ENCODE measurements at places on chromosomes 16 and 17. TPM values are rescaled to one million over a fixed set of nuclear protein-coding genes. Genes with fewer than 3 reads are reported as not detected.

DNA sequence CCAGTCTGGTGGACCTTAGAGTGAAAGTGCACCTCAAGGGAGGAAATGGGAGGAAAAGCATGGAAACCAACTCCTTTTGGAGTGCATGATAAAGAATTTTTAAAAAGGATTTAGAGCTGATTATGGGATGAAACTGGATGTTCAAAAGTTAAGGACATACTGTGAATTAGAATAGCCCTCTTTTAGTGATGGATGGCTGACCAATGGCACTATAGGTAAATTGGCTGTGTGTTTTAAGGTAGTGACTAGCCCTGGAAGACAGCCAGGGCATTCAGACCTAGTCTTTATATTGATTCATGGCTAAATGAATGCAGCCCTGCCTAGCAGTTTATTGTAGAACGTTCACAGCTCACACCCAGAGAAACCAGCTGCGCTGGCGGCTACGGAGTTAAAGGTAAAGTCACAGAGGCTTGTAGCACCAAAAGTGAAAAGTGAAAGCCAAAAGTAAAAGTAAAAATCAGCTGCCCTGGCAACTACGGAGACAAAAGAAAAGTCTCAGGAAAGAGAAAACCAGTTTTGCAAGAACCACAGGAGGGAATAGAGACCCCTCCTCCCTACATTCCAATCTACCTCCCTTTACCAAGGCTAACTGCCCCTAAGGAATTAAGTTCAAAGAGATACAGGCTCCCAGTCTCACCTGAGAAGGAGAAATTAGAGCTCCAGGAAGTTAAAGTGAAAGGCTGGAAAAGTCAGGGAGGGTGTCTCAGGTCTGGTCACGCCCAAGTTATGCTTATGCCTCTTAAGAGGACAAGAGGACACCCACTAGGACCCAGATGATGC lies 21.8 kb downstream of the ACSM1 start:
- no peak for DNase-seq

DNA sequence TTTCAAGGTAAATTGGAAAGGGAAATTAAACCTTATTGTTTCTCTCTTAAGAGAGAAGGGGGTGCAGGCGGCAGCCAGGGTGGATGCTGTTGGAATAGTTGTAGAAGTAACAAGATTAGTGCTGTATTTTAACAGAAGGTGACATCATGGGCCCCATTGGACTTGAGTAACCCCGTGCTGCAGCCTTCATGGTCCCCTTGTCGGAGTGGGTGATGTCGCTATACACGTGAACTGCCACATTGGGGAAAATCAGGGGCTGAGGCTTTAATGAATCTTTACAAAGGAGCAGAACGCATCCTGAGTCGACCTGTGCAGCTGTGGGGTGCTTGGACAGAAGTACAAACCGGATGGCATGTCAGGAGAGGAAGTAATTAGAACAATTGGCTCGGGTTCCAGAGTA lies 3.2 kb downstream of the SNX11 start:
- no peak for DNase-seq

DNA sequence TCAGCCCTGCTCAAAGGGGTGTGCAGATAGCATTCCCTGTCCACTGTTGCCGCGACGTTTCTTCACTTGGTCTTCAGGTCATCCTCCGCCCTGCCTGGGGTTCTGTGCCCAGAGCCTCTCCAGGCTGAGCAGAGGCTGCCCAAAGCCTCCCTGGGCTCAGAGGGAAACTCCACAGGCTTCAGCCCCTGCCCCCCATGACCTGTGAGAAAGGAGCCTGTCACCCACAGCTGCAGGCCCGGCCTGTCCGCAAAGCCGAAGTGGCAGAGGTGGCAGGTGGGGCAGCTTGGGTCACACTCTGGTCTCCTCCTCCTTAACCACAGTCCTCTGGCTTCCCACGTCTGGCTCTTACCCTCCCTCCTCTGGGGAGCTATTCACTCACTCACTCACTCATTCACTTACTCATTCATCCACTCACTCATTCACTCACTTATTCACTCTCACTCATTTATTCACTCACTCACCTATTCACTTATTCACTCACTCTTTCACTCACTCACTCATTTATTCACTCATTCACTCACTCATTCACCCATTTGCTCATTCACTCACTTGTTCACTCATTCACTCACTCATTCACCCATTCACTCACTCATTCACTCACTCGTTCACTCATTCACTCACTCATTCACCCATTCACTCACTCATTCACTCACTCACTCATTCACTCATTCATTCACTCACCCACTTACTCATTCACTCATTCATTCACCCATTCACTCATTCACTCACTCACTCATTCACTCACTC lies 7.1 kb upstream of the CPSF4L start:
- no peak for DNase-seq

GRCh38 chr17:48604770-48605329 lies at the start of gene HOXB6:
TSS of gene HOXB6 (minus strand) at chr17:48604986. CDS start at chr17:48598150, 6,836 bp downstream.
- no peak for DNase-seq

GRCh38 chr17:50833510-50834428 lies 1.6 kb upstream of the WFIKKN2 start:
- no peak for DNase-seq

- no peak for DNase-seq
Observed at GRCh38 chr16:490768-491167, 36.7 kb upstream of the CAPN15 start.

DNA sequence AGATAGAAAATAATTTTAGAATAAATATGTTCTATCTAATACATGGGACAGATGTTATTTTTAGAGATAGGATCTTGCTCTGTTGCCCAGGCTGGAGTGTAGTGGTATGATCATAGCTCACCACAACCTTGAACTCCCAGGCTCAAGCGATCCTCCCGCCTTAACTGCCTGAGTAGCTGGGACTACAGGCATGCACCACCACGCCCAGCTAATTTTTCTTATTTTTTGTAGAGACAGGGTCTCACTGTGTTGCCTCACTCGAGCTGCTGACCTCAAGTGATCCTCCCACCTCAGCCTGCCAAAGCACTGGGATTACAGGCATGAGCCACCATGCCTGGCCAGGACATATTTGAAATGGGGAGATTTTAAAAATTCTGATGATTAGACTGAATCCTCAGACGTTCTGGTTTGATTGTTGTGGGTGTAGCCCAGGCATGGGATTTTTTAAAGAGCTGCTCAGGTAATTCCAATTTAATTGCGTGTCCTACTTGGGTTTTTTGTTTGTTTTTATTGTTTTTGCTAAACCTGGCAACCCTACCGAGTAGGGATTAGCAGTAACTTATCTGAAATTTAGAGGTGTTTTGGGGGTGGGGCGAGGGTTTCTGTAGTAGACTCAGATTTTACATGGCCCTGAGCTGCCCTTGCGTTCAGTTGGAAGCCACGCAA lies 142.9 kb downstream of the RAB11FIP4 start:
- no peak for DNase-seq

DNA sequence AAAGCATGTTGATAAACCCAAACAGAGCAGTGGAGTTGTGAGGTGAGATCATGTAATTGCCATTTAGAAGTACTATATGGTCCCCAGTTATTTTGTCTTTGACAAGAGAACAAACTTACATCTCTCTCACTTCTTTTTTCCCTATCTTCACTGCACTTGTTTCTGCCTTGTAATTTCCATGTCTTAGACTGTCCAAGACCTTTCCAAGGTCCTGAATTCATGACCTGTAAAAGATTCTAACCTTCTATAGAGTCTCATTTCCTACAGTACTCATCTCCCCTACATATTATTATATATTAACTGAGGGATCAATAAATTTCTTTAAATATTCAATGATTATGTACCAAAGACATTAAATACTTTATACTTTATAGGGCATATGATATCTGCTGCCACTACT lies 295.3 kb upstream of the KIF2B start:
- no peak for DNase-seq

DNA sequence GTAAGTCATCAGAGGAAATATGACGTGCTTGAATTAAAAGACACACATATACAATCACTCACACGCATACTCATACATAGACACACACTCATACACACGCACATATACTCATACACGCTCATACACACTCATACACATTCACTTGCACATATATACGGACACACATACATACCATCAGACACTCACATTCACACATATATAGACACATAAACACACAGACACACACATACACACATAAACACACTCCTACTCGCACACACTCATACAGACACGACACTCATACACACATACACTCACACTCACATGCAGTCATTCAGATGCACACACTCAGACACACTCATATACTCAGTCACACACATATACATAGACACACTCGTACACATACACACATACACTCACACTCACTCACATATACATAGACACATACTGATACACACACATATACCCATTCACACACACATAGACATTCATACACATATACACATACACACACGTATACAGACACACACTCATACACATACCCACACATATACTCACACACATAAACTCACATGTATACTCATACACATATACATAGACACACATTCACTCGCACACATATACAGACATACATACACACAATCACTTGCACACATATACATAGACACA lies 24.9 kb upstream of the NUDT16L1 start:
- no peak for DNase-seq

DNA sequence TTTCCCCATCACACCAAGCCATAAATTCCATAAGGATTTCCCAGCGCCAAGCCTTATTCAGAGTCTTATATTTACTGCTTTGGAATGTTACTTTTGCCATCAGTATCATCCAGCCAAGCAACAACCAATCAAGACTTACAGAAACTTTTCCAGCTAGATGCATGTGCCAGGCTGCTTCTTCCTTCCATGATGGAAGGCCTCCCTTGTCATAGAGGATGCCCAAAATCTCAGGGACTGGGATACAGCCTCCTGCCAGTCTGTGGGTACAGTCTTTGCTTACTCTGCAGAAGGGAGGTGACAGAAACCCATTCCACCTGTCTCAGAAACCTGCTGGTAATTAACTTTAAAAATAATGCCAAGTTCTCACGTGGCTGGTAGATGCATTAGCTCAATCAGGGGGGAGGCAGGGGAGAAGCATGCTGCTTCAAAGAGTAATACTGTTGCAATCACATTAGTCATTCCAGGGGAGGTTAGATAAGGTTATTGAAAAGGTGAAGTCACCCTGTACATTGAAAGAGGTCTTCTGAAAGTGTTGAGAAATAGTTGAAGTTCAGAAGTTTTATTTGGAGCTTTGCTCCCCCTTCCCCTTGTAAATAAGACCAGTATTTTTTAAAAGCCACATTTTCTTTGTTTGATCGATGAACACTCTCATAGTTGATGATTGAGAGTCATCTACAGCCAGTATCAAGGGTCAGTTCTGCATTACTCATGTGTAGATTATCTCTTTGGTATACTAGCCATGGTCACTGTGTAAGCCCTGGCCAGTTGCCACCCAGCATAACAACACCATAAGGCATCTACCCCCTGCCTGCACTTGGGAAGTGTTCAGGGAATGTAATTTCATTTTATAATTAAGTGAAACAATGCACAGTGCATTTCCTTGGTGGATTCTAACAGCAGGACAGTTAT lies 22.2 kb downstream of the HLF start:
- DNase-seq: no peak

- DNase-seq: peak; percentile 6
Observed at GRCh38 chr17:80884811-80885210, 106.8 kb upstream of the CHMP6 start.

DNA sequence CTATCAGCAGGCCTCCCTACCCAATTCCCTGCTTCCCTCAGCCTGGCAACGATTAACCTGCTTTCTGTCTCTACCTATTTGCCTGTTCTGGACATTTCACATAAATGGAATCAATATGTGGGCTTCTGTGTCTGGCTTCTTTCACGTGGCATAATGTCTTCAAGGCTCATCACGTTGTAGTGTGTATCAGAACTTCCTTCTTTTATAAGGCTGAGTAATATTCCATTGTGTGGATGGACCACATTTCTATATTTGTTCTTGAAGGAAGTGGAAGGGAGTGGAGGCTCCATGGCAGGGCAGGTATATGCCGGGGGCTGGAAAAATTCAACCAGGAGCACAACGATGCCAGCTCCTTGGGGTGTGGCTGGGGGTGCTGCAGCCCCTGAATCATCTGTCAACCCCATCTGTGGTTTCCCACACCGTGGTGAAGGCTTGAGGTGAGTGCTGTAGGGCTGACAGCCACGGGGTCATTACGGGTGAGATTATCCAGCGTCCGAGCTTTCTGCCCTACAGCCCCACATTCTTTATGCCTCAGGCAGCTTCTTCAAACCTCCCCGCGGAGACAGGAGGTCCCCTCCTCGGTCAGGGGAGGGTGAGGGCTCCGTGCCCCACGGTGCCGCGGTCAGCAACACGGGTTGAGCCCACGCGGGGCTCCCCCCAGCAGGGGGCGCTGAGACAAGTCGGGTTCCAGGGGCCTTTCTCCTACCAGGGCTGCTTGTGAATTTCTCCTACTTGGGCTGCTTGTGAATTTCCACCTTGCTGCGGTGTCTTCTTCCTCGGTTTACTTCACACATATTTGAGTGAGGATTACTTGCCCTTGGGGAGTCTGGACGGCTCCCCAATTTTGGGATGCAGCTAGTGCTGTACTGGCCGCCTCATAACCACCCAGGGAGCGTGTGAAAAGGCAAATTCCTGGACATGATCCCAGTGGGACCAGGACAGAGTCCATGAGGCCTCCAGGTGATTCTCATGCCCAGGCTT lies 18.3 kb upstream of the WFIKKN2 start:
- DNase-seq: peak; percentile 49

GRCh38 chr16:19767497-19767896 lies 49.4 kb downstream of the IQCK start:
- DNase-seq: no peak

DNA sequence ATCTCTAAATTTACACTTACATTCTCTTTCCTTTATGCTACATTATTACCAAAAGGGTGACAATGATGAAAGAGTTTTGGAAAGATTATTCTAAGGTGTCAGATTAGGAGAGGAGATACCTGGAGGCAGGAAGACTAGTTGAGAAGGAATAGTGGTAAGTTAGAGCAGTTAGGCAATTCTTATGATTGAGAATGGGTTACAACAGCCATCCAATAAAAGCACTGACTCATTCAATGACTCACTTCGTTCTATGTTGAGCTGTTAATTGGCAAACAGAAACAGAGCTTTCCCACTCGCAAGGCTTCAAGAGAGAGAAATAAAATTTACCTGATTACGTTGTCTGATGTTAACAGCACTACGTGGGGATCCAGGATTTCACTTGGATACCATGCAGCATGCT lies 5.8 kb downstream of the NUP88 start:
- no peak for DNase-seq

GRCh38 chr16:85056211-85056748 lies 28.7 kb downstream of the KIAA0513 start:
- no peak for DNase-seq

DNA sequence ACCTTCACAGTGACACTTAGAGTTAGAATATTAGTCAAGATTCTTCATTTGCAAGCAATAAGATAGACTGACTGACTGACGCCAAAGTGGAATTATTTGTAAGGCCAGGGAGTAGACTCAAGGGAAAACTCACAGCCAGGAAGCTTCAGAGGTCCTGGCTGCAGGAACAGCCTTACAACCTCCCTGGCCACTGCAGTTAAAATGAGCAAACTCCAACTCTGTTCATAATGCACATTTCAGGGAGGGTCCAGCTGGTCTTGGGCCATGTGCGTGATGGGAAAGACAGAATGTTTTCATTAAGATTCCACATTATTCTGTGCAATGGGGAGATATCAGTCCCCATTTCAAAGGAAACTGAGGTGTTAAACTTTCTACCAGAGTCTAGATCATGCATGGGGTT lies 9.9 kb downstream of the CAPNS2 start:
- DNase-seq: peak; percentile 27

LPCAT2 gene
- total RNA-seq: 6.9 TPM

UMOD gene
- total RNA-seq: not detected

APOBR gene
- 0.38 TPM for total RNA-seq

CTRB1 gene
- not detected for total RNA-seq

PIGQ gene
- 21.4 TPM for total RNA-seq

PIRT gene
- not detected for total RNA-seq

SRL gene
- 445 TPM for total RNA-seq

CDC6 gene
- 0.55 TPM for total RNA-seq

RABEP1 gene
- total RNA-seq: 60.6 TPM

Measured in left ventricle myocardium inferior (tissue), 1 donor.